ENCODE measurements at places on chromosomes 16 and 17. TPM values are rescaled to one million over a fixed set of nuclear protein-coding genes. Genes with fewer than 3 reads are reported as not detected.

SHBG gene
- 0.22 TPM for polyA plus RNA-seq

G6PC1 gene
- polyA plus RNA-seq, result 0.15 TPM

RNF227 gene
- polyA plus RNA-seq, result 3.8 TPM

USP43 gene
- polyA plus RNA-seq, result 0.43 TPM

SLC52A1 gene
- 0.35 TPM for polyA plus RNA-seq

CMTM1 gene
- polyA plus RNA-seq, result 1.1 TPM

HIRIP3 gene
- 27.2 TPM for polyA plus RNA-seq

USP36 gene
- 28.0 TPM for polyA plus RNA-seq

CTRB1 gene
- polyA plus RNA-seq, result 1.6 TPM

CHMP1A gene
- polyA plus RNA-seq, result 85.7 TPM

AOC3 gene
- 319 TPM for polyA plus RNA-seq

STX1B gene
- 0.47 TPM for polyA plus RNA-seq

VTN gene
- polyA plus RNA-seq, result 7.4 TPM

CHRNE gene
- 0.79 TPM for polyA plus RNA-seq

FBXO39 gene
- 0.56 TPM for polyA plus RNA-seq

C17orf78 gene
- not detected for polyA plus RNA-seq

DHX58 gene
- polyA plus RNA-seq, result 16.1 TPM

ASB16 gene
- 1.2 TPM for polyA plus RNA-seq

SLC9A5 gene
- 0.29 TPM for polyA plus RNA-seq

ZFP3 gene
- 3.9 TPM for polyA plus RNA-seq

CD300H gene
- 0.18 TPM for polyA plus RNA-seq

C16orf96 gene
- 0.04 TPM for polyA plus RNA-seq

IGSF6 gene
- 1.4 TPM for polyA plus RNA-seq

RGS9 gene
- 9.0 TPM for polyA plus RNA-seq

IKZF3 gene
- 0.58 TPM for polyA plus RNA-seq

LYRM9 gene
- polyA plus RNA-seq, result 17.7 TPM

LPO gene
- not detected for polyA plus RNA-seq

ARHGDIG gene
- polyA plus RNA-seq, result 0.95 TPM

CCL17 gene
- polyA plus RNA-seq, result not detected

MAPT gene
- polyA plus RNA-seq, result 21.1 TPM

PPY gene
- polyA plus RNA-seq, result not detected

SLC13A2 gene
- polyA plus RNA-seq, result 0.03 TPM

MFSD11 gene
- 16.6 TPM for polyA plus RNA-seq

CAMKK1 gene
- 13.6 TPM for polyA plus RNA-seq

BFAR gene
- polyA plus RNA-seq, result 47.7 TPM

TNFSF13 gene
- 22.3 TPM for polyA plus RNA-seq

KRTAP4-5 gene
- polyA plus RNA-seq, result not detected

Measured in urinary bladder (tissue), 4 donors.